ENCODE measurements at places on chromosomes 6 and 20.

GRCh38 chr6:110034667-110035036 lies 56.5 kb downstream of the GPR6 start:
- DNase-seq = no peak

GRCh38 chr6:107560657-107561056 lies 70.7 kb downstream of the SOBP start:
- no peak for DNase-seq

- DNase-seq = no peak
These were observed 82.3 kb upstream of the CD83 start for GRCh38 chr6:14035071-14035847.

DNA sequence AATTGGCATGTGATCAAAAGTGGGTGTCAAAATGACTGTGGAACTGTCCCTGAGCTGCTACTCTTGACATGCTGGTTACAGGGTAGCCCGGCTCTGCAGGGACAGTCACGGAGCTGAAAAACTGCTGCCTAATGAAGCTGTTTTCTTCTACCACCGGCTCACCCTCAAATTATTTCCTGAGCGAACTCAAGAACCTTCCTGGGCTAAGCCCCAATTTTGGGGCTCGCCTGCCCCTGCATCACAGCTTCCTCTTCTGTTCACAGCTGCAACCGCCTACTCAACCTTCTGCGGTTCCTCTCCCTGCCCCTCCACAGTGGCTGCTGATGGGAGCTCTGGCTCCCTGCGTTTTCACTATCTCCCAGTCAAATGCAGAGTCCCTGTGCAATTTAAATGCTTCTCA lies 110.8 kb upstream of the MLN start:
- DNase-seq = no peak

GRCh38 chr20:16459019-16459700 lies 114.1 kb downstream of the KIF16B start:
- DNase-seq = no peak

- no peak for DNase-seq
These were observed 188.3 kb downstream of the SASH1 start for GRCh38 chr6:148530976-148531375.

- no peak for DNase-seq
These were observed 42.4 kb downstream of the RBL1 start for GRCh38 chr20:37053230-37053950.

DNA sequence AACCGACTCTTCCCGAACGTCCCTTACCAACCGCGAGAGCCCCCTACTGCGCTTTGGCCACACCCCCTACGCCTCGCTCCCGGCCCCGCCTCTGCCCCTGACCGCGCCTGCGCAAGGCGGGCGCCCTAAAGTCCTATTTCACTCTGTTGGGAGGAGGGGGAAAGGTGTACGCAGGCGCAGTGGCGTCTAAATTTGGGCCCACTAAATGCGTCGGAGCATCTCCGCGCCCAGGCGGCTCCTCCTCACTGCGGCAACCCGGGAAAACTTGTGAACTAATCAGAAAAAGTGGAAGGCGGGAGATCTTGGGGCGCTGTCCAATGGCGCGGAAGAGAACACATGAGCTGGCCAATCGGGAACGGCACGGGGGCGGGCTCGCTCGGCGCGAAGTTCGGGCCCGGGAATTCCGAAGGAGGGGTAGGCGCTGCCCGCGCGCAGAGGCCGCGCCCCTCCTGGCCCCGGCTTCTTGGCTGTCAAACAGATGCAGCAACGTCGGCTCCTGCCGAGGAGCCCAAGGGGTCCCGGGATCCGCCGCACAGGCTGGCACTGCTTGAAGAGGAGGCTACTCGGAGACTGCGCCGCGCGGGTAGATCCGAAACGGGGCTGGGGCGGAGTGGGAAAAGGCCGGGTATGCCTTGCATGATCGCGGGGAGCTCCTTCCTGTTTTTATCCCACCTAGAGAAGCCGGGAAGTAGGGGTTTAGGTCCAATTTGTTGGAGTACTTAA lies at the start of gene TCF19:
TCF19 (plus strand) TSS at position 450 of the 723 bp plus-strand sequence. CDS start 881 bp downstream, outside the sequence.
- peak; percentile 98 for DNase-seq

GRCh38 chr6:68559070-68559469 lies 76.0 kb upstream of the ADGRB3 start:
- no peak for DNase-seq

DNA sequence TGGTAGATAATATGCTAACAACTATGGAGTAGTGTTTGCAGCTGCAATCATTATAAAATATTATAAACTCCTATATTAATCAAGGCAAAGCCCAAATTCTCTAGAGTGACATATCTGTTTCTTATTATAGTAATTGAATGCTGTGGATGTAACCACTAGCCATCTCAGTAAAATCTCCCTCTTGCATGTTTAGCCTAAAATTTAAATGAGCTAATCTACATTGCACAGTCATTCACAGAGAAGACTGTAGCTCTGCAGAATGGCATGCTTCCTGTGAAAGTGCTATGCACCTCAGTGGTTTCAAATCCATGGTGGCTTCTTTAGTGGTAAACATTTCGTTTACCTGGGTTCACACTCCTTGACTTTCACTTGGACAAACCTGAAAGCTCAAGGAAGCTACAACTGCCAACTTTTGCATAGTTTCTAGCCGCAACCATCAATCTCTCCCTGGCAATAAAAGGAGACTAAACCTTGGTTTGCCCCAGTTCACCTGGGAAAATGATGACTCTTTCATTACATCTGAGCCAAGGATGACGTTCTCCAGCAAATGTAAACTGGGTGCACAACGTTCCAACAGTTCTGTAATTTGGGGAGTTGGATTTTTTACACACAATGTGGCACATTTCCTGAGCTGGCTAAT lies 47.2 kb downstream of the FILIP1 start:
- DNase-seq = no peak

Measured in stimulated activated CD4-positive, alpha-beta T cell treated with anti-CD3 and anti-CD28 coated beads, Interleukin-4, amount 100 ng/mL, for 48 hours (primary cell).